ENCODE measurements at places on chromosomes 2 and 18.

DNA sequence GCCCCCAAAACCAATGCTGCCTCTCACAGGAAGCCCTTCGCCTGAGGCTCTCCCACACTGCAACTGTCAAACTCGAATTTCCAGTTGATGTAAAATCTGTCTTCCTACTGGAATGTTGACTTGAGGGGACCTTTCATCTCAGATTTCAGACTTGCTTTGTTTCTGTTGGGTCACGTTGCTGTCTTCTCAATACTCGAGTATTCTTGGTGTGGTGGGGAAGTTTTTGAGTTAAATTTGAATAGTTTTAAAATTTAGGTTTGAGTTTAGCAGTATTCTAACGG lies 50.8 kb downstream of the AGAP1 start:
- no peak for DNase-seq

- no peak for DNase-seq
Measured at GRCh38 chr2:98924910-98925309, 11.1 kb downstream of the CRACDL start.

GRCh38 chr2:205816268-205816667 lies 134.0 kb downstream of the NRP2 start:
- no peak for DNase-seq

- DNase-seq: no peak
Measured at GRCh38 chr18:79952996-79953559, 1.6 kb upstream of the SLC66A2 start.

DNA sequence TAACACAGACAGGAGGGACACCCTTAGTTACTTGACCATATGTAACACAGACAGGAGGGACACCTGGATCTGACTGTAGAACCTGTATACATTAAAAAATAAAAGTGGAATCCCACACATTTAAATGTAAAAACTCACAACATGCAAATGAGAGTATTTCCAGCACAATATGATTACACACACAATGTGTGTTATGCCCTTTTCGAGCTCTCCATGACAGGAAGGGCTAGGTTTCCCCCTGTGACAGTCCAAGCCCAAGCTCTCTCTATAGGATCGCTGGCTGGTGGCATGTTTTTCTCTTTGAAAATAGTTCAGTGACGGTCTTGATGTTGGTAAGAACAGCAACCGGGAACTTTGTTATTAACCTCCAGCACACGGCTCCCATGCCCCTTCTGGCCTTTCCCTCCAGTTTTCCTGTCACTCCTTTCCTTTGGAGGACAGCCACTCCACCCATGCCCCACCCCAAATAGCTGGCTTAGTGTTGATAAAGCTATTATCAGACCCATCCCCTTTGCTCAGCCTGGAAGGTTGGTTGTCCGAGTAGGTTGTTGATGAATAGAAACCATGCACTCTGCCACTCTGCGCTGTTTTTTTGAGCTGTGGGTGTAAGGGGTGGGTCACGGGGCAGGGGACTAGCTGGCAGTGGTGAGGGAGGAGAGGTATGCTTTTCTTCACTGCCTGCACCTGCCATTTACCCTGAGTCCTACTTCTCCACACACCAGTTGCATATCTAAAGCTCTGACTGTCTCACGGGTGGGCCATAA lies 2.7 kb downstream of the RASGRP3 start:
- no peak for DNase-seq

DNA sequence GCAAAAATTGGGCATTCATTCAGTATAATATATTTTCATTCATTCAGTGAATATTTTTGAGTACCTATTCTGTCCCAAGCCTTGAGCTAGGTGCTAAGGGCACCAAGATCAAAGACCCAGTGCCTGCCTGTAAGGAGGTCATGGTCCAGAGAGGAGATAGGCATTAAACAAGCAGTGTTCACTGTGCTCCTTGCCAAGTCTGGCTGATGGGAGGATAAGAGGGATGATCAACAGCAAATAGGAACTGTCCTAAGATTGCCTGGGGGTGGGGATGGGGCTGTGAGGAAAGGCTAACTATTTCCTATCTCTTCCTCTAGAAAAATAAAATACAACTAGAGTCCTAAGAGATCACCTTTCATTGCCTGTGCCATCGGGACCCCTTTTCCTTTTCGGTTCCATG lies 60.4 kb downstream of the SETBP1 start:
- no peak for DNase-seq

- peak; percentile 31 for DNase-seq
Measured at GRCh38 chr18:46071653-46072375, at the start of gene PSTPIP2. Gene PSTPIP2 (minus strand): TSS chr18:46072260. CDS start chr18:46072188, 72 bp downstream.

DNA sequence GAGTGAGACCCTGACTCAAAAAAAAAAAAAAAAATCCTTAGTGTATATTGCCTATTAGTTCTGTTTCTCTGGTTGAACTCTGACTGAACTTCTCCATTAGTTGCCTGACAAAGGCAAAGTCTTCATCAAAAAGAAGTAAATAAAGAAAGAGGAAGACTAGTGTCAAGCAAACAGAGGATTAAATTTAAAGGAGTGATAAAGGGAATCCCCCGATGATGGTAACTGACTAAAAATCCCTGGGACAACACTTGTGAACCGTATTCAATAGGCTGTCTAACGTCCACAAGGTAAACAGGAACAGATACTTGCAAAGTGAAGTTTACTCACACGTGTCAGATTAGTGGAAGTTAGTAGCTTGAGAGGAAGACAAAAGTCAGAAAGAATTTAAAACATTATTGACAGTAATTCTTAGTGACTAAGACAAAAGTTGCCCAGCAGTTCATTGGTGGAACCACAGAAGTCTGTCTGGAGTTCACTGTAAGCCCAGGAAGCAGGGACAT lies 26.2 kb upstream of the SPOPL start:
- no peak for DNase-seq

DNA sequence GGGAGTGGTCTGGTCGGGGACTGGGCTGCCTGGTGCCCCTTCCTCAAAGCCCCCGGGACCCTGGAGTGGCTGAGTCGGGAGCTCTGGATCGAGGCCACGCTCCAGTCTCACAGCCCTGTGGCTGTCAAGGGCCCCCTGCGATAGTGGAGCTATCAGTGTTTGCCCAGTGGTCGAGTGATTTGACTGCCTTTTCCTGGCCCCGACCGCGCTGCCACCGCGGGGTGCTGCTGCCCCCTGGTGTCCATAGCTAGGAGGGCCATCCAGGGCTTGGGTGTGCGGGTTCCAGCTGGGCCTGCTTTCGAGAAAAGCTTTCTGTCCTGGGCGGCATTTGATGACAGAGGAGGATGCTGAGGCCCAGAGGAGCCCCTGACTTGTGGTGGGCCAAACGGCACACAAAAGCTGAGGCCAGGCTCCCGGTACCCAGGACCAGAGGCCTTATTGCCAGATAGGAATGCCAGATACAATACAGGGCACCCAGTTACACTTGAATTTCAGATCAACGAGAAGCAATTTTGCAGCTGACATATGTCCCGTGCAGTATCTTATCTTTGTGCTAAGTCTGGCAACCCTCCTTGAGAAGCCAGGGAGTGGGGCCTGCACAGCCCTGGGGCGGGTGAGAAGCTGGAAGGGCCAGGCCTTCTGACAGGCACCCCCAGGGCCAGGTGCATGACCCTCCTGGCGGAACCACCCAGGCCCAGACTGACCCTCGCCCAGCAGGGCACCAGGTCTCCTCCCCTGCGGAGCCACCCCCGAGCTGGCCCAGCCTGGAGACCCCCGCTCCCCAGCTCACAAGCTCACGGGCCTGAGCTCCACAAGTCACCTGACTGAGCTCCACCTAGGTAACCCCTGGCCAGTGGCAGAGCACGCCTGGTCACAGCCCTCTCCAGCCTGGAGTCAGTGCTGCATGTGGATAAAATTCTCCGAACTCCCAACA lies 13.0 kb downstream of the ODC1 start:
- DNase-seq: peak; percentile 71

DNA sequence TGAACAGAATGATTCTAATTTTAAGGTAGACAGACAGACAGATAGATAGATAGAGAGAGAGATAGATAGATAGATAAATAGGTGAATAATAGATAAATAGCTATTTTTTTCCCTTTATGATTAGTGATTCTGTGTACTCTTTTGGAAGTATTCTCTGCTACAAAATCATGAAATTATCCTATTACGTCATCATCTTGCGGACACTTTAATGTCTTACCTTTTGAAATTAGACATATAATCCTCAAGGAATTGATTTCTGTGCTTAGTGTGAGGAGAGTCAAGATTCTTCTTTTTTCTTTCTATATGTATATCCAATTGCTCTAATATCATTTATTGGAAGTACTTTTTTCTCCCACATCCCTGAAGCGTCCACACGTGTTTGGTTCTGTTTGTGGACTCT lies 215.2 kb downstream of the SCG2 start:
- DNase-seq: no peak

- no peak for DNase-seq
Measured at GRCh38 chr18:67359873-67360838, 156.4 kb downstream of the DSEL start.

DNA sequence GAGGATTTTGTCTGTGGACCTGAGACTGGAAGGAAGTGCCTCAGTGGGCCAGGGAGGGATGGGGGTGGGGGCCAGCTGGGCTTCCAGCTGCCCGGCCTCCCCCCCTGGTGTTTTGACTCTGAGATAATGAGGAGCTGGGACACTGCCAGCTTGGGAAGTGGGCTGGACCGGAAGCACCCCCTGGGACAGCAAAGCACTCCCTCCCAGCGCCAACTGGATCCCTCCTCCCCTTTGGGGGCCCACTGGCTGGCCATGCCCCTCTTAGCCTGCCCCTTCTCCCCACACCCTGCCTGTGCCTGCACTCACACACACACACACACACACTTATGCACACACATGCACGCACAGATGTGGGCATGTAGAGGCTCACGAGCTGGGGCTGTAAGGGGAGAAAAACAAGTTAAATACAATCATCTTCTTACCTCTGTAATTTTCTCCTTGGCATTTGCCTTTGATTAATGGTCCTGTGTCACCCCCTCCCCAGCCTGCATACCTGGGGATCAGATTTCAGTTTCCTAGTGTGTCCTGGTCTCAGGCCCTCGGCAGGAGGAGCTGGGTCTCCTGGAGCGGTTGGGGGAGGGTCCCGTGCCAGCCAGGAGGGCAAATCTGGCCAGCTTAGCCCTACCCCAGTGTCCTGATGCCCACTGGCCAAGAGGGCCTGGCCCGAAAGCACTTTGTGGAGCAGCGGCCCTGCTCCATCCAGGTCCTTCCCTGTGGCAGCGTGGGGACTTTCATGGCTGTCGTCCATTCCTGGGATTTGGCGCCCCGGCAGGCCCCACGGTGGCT lies 3.6 kb downstream of the ITM2C start:
- DNase-seq: no peak

- DNase-seq: no peak
Measured at GRCh38 chr2:239113171-239113570, 265.3 kb downstream of the TWIST2 start.

GRCh38 chr2:149387411-149387810 lies 57.0 kb downstream of the LYPD6 start:
- DNase-seq: no peak

DNA sequence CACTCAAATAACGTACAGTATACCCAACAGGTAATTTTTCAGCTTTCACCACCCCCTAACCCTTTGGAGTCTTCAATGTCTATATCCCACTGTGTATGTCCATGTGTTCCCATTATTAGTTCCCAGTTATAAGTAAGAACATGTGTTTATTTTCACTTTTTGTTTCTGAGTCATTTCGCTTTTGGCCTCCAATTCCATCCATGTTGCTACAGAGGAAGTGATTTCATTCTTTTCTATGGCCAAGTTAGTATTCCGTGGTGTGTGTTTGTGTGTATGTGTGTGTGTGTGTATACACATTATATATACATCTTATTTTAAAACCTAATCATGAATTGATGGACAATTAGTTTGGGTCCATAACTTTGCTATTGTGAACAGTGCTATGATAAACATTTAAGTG lies 464.4 kb downstream of the CMPK2 start:
- no peak for DNase-seq

DNA sequence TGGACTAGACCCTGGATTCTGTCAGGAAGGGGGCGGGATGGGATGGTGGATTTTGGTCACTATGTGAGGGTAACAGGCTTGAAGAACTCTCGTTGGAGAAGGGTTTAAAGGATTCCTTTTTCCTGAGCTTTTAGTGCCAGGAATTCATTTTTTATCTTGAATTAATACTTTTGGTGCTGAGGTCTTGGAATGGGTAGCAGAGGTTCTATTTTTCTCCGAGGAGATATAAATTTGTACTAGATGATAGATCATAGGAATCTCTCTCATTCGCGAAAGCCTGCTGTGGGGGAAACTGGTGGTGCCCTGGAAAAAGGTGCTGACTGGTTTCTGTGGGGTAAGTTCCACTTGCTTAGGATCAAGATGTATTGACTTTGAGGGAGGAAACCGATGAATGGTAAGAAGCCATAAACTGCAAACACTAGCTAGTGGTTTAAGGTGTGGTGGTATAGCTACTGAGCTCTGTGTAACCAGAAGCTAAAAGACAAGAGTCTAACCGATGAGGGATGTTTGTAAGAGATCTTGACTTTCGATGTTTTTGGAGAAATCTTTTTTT lies 706 bp downstream of the AGPS start:
- DNase-seq: no peak

DNA sequence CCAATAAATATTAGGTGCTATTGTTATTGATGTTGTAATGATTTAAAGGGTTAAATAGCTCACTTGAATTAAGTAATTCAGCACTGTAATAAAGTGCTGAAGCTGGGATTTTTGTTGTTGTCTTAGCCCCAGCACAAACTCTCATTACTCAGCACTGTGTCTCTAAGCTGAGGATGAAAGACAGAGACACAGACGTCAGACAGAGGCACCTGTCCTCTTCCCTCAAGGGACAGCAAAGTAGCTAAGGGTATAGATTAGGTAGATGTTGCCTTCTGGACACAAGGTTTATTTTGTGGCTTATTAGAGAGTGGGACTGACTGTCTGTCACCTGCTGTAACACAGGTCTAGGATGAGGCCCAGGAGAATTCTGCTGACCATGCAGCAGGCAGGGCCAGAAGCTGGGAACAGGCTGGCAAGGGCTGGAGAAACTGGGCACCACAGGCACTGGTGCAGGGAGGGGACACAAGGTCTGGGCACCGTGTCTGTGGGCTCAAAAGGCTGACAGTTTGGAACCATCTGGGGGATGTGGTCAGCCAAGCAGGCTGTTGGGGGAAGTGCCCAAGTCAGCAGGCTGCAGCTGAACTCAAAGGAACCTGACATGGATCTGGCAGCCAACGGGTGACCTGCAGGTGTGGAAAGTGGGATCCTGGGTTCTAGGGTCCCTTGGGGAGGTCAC lies 20.0 kb upstream of the PTPN4 start:
- DNase-seq: no peak

- DNase-seq: no peak
Measured at GRCh38 chr2:153110486-153110885, 368.1 kb downstream of the RPRM start.

GRCh38 chr2:168929031-168929430 lies 27.9 kb downstream of the G6PC2 start:
- DNase-seq: no peak

DNA sequence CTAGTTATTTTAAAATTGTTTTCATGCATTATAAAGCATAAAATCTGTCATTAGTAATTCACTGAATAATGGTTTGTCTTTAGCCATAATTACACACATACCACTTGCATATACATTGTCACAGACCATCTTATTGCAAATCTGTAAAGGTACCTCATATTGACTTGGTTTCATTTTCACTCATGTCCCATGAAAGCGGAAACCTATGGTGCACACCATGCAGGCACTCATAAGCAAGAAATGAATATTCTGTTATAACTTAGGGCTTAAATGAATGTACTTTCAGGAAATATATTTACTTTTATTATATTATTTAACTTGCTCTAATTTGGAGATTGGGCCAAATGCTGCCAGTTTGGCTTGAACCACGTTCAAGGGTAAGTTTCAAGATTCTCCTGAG lies 29.2 kb upstream of the STK17B start:
- no peak for DNase-seq

GRCh38 chr2:60481257-60481656 lies 72.2 kb downstream of the BCL11A start:
- DNase-seq: no peak
